ENCODE measurements at places on chromosomes 2 and 18.

- no peak for DNase-seq
Measured at GRCh38 chr2:5360081-5360480, 332.1 kb upstream of the SOX11 start.

GRCh38 chr2:42268528-42269151, 92.4 kb downstream of the COX7A2L start:
- no peak for DNase-seq

GRCh38 chr2:145284551-145284950, 764.6 kb upstream of the ZEB2 start:
- DNase-seq: no peak

DNA sequence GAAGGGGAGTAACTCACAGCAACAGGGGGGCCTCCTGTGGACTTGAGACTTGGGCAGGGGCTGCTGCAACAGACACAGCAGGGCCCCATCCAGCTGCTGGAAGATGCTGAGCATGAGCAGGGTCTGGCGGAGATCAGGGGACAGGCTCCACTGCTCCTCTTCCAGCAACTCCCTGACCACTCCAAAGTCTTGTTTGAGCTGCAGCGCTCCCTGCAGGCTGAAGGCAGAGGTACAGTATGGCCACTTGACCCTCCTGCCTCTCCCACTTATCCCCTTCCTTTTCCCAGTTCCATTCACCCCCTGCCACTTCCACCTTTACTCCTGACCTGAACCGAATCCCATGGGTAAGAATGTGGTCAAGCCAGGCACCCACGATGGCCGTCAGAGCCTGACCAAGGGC, 2.4 kb upstream of the MRPL53 start:
- no peak for DNase-seq

GRCh38 chr2:239727776-239728600, 297.2 kb downstream of the NDUFA10 start:
- no peak for DNase-seq

GRCh38 chr2:218434456-218434855, 15.5 kb downstream of the VIL1 start:
- no peak for DNase-seq

- DNase-seq: no peak
Measured at GRCh38 chr18:23093772-23094171, 41.5 kb upstream of the CABLES1 start.

- DNase-seq: peak; percentile 61
Measured at GRCh38 chr2:234003972-234004617, 46.4 kb upstream of the SPP2 start.

- no peak for DNase-seq
Measured at GRCh38 chr2:222423186-222423585, 1.2 kb upstream of the SGPP2 start.

All from brain pericyte (primary cell).